ENCODE measurements at places on chromosomes 1 and 21.
A peak's percentile ranks its signal among the peaks of the same experiment; 100 is the strongest.

DNA sequence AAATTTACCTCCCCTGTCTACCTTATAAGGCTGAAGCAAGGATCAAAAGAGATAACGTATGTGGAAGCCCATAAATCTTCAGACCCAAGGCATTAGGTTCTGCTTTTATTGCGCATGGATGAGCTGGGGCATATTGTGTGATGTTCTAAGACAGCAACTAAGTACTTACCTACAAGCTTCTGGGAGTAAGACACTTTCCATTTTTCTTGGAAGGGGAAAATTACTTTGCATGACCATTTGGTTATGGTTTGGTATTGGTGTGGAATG lies 21.1 kb downstream of the LMOD1 start:
- DNase-seq = no peak

GRCh38 chr1:64549464-64550239 lies 79.7 kb downstream of the CACHD1 start:
- no peak for DNase-seq

DNA sequence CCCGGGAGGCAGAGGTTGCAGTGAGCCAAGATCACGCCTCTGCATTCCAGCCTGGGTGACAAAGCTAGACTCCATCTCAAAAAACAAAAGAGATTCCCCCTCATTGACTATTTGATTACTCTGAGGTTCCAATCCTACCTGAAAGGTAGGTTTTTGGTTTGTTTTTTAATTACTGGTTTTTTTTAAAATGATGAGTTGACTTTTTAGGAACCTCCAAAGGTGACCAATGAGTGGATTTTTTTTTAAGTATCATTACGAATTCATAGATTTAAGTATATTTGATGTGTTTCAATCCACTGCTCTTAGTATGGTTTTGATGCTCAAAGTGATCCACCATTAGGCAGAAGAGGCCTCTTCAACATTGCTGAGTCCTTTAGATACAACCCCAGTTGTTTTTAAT lies 47.9 kb upstream of the LAX1 start:
- DNase-seq = no peak

GRCh38 chr1:52867087-52867863 lies 24.7 kb downstream of the ZYG11A start:
- no peak for DNase-seq

GRCh38 chr1:205422993-205423642 lies 1.3 kb upstream of the LEMD1 start:
- no peak for DNase-seq

GRCh38 chr1:219304227-219305226 lies 130.8 kb downstream of the LYPLAL1 start:
- no peak for DNase-seq

DNA sequence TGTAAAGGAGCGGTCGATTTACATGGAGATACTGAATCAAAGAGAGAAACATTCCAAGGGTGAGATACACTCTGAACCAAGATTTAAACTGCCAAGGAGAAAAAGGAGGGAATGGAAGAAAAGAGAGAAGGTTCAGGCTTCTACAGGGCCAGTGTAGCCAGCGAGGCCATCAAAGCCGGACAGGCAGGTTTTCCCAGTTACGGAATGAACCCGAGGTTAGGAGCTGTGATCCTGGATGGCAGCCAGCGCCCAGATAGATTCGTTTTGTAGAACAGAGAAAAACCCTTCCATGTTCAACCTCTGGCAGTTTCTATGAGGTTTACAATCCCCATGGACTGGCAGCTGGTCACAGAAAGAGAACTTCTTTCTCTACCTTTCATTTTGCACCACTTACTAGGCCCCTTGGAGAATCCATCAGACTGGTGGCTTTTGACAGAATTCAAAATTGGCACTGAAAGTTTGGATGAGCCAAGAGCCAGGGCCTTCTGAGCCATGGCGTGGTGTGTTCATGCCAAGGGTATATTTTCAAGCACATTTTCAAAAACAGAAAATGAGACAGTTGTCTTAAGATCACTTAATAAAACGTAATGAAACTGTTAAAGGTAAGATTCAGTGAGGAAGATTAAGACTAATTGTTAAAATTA lies 171.5 kb downstream of the RUNX1 start:
- no peak for DNase-seq

DNA sequence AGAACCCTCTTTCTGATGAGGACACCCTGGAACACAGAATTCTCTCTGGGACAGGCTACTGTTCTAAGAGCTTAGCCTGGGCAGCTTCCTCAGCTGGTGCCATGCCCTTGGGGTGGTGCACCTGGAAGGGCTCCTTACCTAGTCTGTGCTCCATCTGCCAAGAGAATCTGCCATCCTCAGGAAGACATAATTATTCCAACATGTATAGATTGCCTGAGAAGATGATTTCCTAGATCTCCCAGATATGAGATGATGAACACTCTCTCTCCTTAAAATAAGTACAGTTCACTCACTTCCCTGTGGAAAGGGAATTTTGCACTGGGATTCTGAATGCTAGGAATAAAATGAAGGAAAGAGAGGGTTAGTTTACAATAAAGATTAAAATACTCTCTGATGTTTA lies 87.6 kb downstream of the NENF start:
- no peak for DNase-seq

DNA sequence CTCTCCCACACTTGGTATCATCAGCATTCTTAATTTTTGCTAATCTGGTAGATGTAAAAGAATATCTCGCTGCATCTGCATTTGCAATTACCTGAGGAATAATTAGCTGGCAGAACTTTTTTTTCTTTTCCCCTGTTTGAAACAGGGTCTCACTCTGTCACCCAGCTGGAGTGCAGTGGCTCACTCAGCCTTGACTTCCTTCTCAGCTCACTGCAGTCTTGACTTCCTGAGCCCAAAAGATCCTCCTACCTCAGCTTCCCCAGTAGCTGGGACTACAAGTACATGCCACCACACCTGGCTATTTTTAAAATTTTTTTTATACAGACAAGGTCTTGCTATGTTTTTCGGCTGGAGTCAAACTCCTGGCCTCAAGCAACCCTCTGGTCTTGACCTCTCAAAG lies 35.4 kb upstream of the ENAH start:
- DNase-seq = no peak

- DNase-seq = no peak
Observed at GRCh38 chr1:17816511-17816910, 61.4 kb downstream of the ACTL8 start.

DNA sequence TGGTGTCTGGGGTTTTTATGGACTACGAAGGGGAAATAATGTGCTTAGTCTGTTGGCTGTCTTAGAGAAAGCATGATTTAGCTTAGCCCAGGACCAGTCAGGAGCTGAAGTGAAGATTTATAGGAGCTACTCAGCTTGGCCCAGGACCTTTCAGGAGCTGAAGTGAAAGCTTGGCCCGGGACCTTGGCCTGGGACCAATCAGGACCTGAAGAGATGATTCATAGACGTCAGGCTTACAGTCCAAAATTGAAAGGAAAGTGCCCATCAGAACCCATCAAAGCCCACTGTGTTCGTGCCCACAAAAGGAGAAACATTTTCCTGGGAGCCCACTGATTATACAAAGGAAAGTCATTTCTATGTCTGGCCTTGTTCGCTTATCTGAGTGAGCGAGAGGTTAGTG lies 35.6 kb downstream of the MSTO1 start:
- DNase-seq = no peak

GRCh38 chr21:35225573-35225972 lies 176.5 kb upstream of the RUNX1 start:
- DNase-seq = no peak

GRCh38 chr1:29809446-29810120 lies 573.3 kb downstream of the PTPRU start:
- DNase-seq = no peak

- no peak for DNase-seq
Observed at GRCh38 chr1:155932081-155932480, 2.1 kb downstream of the KHDC4 start.

DNA sequence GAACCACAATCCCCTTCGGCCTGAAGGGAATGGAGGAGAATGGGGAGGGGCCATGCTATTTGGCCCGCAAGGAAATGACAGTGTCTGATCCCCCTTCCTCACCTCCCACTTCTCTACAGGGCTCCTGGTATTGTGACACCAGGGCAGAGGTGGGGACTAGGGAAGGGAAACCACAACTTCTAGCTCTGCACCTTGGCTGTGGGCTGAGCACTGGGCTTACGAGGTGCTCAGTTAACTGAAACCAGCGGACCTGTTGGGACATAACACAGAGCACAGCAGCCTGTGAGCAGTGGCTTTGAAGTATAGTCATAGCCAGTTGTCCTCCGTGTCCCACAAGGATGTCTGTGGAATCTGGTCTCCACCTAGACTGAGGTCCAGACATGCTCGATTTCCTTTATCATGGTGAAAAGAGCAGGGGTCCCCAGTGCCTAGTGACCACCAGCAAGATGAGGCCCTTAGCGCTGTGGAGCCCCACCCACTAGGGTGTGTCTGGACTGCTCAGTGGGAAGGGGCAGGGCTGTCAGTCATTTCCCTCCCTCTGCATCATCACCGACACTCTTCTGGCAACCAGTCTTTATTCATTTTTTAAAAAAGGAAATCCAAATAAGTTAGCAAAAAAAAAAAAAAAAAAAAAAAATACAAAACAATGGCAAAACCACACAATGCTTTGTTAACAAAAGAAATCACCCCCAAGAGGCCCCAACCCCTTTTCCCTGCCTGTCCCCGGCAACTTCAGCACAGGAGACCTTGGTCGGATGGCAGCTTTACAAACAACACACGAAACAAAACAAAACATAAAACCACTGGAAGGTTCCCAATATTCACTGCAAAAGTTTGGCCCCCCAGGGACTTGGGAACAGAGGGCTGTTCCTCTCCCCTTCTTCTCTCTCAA lies 3.0 kb downstream of the MYOG start:
- no peak for DNase-seq

- no peak for DNase-seq
Observed at GRCh38 chr1:227790868-227791267, 24.6 kb upstream of the PRSS38 start.

DNA sequence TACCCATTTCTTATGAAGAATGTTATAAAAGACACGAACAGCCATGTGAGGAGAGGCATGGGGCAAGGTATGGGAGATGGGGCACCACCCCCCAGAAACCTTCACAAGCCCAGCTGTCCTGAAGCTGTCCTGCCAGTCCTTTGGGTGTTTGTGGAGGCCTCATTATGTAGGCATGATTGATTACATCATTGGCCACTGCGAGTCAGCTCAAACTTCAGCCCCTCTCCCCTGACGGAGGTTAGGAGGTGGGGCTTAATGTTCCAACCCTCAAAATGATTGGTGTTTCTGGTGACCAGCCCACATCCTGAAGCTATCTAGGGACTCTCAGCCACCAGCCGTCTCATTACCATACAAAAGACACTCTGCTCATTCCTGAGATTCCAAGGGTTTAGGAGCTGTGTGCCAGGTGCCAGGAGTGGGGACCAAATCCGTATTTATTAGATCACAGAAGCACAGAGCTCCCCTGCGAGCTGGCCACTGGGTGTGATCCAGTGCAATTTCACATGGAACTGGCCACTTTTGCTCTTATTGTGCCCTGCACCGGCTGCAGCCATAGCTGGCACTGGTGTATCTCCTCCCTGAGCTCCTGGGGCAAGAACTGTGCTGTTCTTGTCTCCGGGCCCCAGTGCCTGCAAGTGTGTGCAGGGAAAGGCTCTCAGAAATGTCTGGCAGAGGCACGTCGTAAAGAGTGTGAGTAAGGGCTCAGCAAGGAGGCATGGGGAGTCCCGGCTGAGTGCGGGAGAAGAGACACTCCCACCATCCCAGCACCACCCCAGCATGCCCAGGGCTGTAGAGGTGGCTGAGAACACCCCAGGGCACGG lies 10.5 kb downstream of the KIAA1614 start:
- no peak for DNase-seq

DNA sequence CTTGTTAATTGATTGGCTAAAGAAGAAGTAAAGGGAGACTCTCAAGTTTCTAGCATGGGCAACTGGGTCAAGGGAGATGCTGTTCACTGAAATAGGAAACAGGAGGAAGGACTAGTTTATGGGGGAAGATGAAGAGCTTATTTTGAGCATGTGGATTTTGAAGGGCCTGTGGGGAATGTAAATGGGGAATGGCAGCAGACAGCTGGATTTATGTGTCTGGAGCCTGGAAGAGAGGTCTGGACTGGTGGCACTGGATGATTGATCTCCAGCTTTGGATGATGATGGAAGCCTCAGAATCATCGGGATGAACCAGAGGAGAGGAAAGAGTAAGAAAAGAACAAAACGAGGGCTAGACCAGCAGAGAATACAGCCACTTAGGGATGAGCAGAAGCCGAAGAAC lies 54.9 kb upstream of the ENAH start:
- no peak for DNase-seq

- DNase-seq = no peak
Observed at GRCh38 chr1:162892906-162893611, 32.1 kb upstream of the CCDC190 start.

- no peak for DNase-seq
Observed at GRCh38 chr1:230037261-230037660, 29.8 kb upstream of the GALNT2 start.

DNA sequence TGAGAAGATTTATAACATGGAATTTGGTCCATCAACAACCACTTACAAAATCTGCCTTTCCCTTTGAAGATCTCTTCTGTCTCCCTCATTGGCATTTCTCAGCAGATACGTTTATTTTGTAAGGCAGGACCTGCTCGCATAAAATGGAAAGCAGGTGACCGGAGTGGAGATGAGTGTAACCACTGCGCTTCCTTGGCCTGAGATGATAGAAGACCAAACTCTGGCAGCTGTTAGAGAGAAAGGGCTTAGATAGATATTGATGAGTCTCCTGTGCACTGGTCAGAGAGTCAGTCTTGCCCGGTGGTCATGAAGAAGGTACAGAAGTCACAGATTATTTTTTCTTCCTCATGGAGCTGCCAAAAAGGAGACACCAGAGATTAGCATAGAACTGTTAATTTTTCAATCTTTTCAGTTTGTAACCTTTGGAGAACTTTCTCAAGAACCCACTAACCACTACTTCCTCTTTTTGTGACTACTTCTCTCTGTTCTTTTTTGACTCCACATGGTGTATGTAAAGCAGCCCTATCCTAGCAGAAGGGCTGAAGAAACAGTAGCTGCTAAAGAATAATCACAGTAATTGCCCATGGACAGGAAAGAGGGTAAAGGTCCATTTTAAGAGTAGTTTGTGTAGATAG lies 47.6 kb downstream of the FCRL3 start:
- peak; percentile 2 for DNase-seq

DNA sequence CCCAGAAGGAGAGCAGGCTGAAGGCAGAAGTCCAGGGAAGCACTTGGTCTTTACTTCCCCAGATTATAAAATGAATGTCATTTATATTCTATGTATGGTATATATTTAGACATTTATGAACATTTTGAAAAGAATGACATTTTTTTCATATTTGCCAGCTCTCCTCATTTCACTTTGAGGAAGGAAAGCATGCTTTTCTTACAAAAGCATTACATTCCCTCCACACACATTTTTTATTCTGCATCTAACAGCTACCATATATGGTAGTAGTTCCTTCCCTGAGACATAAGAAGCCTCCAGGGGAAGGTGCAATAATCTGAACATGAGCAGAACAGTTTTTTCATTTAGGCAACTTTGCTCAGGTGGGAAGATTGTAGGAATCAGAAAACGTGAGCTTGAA lies 94.0 kb downstream of the LRRC7 start:
- no peak for DNase-seq

- DNase-seq = no peak
Observed at GRCh38 chr21:22209304-22209700, 1211.1 kb downstream of the NCAM2 start.

- no peak for DNase-seq
Observed at GRCh38 chr1:119686661-119687060, 25.1 kb upstream of the PHGDH start.

Measured in CD4-positive, alpha-beta T cell treated with Interleukin-2 at 100 ng/mL for 4 hours (primary cell).